ENCODE measurements at places on chromosomes 1 and 21.

DNA sequence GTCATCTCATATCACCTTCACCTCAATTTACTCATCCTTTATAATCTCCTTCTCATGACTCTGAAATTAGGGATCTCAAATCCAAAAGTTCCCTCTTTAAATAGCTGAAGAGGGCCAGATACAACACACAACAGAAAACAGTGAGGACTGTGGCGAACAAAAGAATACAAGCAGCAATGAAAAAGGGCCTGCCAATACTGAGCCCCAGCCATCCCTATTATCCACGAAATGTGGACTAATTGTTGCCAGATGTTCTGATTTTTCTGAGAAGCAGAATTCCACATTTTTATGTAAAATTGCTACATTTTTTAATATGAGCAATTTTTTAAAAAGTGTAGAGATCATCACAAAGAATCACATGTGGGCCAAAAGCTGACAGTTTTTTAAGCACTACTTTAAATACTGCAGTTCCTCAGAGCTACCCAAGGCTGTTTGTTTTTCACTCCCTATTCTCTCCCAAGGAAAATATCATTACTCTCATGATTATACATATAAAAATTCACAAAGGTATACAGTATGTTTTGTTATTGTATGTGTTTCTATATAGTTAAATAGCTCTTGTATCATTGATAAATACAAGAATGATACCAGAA, 90.0 kb downstream of the ASH1L start:
- no peak for DNase-seq

DNA sequence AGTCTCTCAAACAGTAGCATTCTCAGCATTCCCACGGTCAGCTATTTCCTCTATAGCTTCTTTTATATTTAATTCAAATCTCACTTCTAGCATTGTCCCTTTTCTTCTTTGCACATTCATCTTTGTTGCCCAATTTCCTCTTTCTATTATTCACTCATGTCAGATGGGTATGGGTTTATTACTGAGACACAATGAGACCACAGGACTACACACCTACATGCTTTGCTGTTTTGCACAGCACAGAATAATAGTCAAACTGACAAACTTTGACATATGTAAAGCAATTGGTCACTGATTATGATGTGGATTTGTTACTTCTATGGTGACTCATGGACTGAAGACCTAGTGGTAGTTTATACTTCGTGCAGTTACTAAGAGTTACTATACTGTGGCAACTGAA, 5.8 kb upstream of the CD1C start:
- DNase-seq: peak; percentile 33

- DNase-seq: no peak
These were observed 22.4 kb upstream of the NTPCR start for GRCh38 chr1:232927830-232928505.

- no peak for DNase-seq
These were observed 138.6 kb downstream of the SPATA17 start for GRCh38 chr1:217769768-217770167.

GRCh38 chr1:158150523-158150922, 30.2 kb upstream of the CD1D start:
- DNase-seq: no peak

DNA sequence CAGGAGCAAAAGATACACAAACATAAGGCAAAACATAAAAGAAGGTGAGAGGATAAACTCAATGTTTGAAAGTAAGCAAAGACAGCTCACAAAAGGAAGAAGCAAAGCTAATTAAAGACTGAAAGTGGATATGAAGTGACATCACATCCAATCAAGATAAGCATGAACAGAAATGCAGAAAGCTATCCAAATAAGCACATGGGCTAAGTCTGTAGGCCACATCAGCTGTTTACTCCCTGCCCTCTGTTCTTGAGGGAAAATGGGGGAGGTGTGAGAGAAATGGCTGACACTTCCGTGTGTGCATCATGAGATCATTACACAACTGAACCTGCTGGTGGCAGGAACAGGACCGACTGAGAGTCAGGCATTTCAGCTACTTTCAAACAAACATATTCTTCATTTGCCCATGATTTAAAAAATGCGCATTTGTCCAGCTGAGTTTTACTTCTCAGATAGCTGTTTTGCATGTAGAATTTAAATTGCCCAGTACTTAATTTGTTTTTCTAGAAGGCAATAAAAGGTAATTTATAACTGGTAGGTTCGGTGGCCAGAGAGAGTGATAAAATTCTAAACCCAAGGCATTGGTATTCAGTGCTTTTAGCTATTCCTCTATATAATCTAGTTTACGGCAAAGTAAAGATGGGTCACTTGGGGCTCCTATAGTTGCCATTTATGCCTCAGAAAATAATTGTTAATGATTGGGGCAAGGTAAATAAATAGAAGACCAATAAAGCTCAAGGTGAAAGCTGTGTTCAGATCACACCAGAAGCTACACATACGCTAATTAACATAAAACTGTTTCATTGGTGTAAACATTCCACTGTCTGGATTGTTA, 27.2 kb upstream of the MAN1A2 start:
- peak; percentile 89 for DNase-seq

DNA sequence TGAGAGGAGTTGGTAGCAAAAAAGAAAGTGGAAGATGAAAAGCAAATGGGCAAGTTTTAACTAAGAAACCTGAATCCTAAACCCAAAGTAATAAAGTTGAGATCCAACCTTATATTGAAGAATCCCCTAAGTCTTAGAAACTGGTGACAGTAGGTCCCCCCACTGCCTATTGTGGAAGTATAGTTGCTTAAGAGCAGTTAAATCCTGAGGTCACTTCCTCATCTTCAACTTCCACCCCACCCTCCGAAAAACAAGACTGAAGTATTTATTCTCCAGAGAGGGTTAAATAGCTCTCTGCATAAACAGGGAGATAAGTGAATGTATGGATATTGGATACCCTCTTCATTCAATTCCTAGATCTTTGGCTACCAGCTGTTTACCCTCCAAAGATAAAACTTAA, 3.3 kb upstream of the DSTYK start:
- peak; percentile 84 for DNase-seq

GRCh38 chr21:42835611-42836401, 43.5 kb downstream of the WDR4 start:
- DNase-seq: no peak

- no peak for DNase-seq
These were observed 38.6 kb upstream of the EPS8L3 start for GRCh38 chr1:109802136-109802900.

GRCh38 chr1:101004061-101004460, 21.5 kb downstream of the DPH5 start:
- DNase-seq: no peak

DNA sequence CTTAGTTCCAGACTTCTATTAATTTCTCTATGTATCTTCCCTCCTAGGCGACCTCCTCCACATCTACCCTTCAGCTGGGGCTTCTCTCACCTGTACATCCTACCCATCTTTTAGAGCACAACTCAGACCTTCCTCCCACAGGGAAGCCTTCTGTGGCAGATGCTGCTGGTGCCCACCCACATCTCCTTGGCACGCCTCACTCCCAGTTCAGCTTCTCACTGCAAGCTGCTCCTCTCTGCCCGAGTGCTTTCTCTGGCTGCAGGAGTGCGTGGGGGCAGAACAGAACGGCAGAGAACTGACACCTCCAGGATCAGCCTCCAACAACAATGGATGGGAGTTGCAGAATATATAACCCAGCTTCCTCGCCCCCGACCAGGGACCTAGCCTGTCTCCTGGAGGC, 36.5 kb downstream of the ZBTB18 start:
- no peak for DNase-seq

DNA sequence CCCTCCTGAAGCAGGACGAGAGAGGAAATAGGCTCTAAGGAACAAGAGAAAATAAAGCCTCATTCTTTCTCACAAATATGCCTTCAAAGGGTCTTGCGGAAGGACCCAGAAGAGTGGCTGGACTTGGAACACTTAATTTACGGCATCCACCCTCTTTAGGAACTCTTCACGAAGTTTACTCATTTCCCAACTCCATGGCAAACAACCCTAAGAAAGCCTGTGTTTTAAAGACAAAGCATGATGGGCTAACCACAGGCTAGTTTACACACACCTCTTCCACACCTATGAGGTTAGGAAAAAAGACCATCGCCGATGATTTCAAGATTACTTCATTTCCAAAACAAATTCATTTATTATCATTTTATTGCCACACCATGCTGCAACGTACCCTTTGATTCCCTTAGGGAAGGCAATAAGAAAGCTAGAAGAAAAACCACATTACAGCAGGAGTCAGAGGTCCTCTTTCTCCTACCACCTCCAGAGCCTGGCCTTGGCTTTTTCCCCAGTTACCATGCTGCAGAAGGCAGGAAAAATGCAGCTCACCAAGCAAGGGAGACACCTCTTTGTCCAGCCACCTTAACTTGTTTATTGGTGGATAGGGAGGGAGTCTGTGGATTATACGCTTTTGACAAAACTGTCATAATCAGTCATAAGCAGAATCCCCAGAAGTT, 29.6 kb downstream of the CHI3L2 start:
- no peak for DNase-seq

- DNase-seq: no peak
These were observed 25.1 kb upstream of the LRRC47 start for GRCh38 chr1:3821447-3821846.

- no peak for DNase-seq
These were observed 21.7 kb upstream of the LAMC2 start for GRCh38 chr1:183164340-183164739.

- no peak for DNase-seq
These were observed 12.0 kb upstream of the C1orf162 start for GRCh38 chr1:111461765-111462164.

DNA sequence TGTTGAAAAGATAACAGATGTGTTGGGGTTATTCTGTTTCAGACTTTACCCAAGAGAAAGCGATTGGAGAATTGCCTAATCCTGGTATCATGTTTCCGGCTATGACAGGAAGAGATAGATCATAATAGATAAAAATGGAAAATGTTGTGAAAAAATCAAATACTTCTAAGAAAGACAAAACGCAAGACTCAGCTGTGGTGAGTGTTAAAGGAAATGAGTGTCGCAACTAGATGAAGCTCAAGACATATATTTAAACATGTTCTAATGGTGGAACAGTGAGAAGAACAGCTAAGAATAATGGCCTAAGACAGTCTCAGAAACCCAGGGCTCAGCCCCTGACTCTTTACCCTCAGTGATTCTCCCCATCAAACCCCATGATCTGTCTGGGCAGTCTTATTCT, 426.7 kb upstream of the RUNX1 start:
- DNase-seq: peak; percentile 98

DNA sequence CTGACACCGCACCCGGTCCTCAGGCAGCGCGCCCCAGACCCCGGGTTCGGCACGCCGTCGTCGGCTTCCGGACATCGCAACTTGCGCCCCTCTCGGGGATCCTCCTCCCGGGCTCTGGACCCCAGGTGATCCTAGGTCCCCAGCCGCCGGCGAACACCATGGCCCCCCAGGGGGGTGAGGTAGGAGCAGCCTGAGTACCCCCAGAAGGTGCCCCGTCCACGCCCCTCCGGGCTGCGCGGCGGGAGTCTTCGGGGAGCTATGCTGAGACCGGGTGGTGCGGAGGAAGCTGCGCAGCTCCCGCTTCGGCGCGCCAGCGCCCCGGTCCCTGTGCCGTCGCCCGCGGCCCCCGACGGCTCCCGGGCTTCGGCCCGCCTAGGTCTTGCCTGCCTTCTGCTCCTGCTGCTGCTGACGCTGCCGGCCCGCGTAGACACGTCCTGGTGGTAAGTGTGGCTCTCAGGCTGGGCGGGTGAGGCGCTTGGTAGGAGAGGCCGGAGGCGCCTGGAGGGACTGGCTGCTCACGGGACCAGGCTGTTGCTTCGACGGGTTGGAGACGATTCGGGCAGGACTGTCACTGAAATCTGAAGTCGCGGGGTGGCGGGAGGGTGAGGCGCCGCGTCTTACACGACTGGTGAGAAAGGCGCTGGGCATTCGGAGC, 367 bp downstream of the WNT2B start:
- no peak for DNase-seq

DNA sequence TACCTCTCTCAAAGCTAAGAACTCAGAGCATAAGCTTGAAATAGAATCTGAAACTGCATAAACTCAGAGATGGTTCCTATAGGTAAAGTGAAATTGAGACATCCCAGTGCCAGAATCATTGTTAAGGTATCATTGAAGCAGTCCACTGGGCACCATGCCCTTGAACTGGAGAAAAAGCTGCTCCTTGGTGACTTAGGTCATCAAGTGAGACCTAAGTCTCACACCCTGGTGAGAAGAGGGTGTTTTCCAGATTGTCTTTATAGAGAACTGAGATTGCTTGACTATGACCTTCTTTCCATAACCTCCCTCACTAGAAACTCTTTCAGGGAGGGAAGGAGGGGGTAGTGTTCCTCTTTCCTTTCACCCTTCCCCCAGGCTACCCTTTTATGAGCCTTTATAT, 9.4 kb upstream of the ATP6V1G3 start:
- DNase-seq: no peak

DNA sequence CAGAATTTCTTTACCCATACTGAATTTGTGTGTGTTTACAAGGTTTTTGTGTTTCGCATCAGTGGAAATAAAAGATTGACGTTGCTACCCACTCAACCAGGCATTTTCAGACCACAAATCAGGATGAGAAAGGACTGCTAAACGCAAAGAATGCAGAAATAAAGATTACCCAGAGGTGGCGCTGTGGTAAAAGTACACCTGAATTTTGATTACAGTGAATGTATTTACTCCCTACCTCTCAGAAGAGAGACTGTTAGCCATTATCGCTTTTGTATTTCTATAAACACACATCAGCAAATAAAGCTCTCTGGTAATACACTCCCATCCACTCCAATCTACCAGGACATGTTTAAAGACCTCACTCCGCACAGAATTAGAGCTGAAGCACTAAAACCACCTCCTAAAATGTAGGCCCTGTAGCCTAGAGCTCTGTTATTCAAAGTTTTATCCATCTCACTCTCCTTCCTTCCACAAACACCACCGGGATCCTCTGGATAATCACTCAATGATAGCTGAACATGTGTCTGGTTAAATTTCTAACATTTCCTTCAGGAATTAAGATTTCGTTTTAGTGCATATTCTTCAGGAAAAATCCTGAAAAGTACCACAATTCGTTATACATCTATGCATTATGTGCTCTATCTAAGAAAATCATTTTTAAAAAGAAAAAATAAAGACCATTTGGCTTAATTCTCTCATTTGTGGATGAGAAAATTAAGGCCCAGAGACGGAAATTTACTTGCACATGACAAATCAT, 2.5 kb upstream of the LMO4 start:
- peak; percentile 83 for DNase-seq

DNA sequence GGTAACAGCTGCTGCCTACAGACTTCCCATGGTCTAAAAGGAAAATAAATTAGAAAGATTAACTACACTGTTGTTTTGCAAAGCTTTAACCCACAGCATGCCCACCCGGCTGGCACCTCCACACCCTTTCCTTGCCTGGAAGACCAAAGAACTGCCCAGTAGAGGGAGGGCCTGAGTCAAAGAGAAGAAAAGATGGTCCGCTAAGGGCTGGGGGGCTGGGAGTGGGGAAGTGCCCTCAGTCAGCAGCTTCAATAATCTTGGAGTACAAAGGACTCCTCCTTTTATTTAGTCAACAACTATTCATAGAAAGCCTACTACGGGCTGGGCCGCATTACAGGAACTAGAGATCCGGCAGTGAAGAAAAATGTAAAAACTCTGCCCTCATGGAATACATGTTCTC, 40.6 kb downstream of the ERI3 start:
- peak; percentile 7 for DNase-seq

- no peak for DNase-seq
These were observed 6.6 kb upstream of the HES4 start for GRCh38 chr1:1006305-1007159.

- DNase-seq: peak; percentile 34
These were observed 98.5 kb downstream of the CDC42BPA start for GRCh38 chr1:227219715-227220292.

GRCh38 chr1:217805792-217806191, 174.6 kb downstream of the SPATA17 start:
- DNase-seq: no peak

Data from OCI-M1 (cell line).